ENCODE measurements at places on chromosomes 5 and 9. TPM values are rescaled to one million over a fixed set of nuclear protein-coding genes. Genes with fewer than 3 reads are reported as not detected.

- no peak for DNase-seq
These were observed 32.7 kb downstream of the ZFAND5 start for GRCh38 chr9:72332351-72332750.

DNA sequence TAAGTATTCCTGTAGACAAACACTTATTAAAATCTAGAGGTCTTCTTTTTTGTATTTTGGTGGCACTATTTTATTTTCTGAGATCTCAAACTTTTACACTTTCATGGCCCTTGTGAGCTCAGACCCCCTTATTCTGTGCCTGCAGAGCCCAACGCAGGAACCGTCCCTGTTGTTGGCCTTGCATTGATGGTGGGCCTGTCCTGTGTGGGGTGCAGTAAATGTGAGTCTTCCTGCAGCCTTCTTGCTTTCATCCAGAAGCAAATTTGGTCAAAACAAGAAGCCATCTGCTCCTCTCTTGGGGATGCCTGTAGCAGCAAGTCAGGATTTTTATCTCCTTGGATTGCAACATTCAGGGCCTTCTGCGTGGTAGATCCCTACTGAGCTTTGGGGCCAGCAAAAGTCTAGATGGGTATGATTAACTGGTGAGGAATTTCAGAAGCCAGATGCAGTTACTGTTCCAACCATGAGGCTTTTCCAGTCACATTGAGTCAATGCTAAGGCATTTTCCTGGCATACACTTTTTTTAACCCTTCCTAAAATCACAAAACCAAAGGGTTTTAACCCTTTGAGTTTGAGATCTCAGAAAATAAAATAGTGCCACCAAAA is 31.7 kb downstream of the BASP1 start:
- no peak for DNase-seq

DNA sequence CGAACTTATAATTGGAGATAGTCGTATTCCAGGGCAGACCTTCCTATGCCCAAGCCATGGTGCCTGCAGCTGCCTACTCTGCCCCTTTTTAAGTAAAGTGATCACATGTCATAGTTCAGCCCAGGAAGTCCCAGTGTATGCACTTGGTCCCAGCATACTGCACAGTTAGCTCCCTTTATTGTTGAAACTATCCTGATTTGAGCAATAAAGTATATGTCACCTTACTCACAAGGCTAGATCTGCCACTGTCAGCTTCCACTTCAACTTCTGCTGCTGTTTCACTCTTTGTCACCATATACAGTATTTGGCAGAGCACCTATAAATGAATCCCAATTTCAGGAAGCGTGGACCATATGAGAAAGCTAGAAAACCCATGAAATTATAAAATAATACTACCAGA is 103.8 kb upstream of the PTGER4 start:
- DNase-seq = no peak

DNA sequence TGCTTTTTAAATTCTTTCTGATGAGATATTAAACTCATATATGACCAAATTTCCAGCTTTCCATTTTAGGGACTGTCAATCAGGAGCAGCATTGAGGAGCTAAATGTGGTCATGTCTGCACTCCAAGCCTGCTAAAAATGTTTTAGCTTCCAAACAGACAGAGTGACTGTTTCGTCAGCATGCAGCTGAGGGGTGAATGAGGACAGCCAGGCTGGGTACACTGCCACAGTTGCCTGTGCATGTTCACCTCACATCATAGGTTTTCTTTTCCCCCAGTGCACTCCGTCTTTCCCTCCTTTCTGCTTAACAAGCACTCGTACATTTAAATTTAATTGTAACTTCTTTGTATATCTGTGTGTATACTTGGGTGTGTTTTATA is 138.1 kb downstream of the ARRDC3 start:
- no peak for DNase-seq

POU5F2 gene
- 6.2 TPM for total RNA-seq

DNA sequence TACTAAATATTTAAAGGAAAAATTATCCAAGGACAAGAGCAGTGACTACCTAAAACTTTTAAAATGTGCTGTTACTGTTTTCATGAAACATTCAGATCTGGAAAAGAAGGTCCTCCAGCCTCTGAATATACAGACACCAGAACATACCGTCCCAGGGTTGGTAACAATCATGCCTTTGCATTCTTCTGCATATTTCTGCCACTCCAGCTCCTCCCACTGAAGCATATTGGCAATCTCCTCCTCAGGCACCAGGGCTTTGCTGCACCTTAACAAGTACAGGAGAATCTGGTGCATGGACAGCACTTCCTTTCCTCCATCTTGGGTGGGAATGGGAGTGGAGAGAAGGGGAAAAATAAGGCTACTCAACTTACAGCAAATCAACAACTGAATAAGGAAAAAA is 60.0 kb downstream of the DROSHA start:
- DNase-seq = no peak

MCTP1 gene
- 22.1 TPM for total RNA-seq

GRCh38 chr5:114223866-114224265 is 138.0 kb upstream of the KCNN2 start:
- DNase-seq = no peak

DNA sequence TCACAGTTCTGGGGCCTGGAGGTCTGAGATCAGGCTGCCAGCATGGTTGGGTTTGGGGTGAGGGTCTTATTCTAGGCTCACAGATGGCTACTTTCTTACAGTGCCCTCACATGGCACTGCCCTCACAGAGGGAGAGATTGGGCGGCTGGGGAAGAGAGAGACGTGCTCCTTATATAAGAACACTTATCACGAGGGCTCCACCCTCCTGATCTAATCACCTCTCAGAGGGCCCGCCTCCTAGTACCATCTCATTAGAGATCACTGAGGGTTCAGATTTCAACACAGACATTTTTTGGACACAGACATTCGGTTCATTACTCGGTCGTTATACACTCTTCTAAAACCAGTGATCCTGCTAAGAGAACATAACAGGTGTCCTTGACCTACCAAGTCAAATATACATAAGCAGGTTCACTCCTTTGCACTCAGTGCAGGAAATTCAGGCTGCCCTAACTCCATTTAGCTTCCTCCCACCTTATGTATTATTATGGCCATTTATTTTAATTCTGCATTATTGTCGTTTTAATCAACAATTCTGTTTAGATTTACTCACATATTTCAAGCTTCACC is 121.7 kb downstream of the ICE1 start:
- DNase-seq = no peak

- DNase-seq = no peak
These were observed 1005.0 kb upstream of the CDH10 start for GRCh38 chr5:25649628-25650265.

GRCh38 chr5:103942587-103943186 is 380.1 kb upstream of the NUDT12 start:
- no peak for DNase-seq

UQCRQ gene
- total RNA-seq = 49.5 TPM

GRCh38 chr5:40882291-40882690 is 27.0 kb upstream of the C7 start:
- DNase-seq = no peak

DNA sequence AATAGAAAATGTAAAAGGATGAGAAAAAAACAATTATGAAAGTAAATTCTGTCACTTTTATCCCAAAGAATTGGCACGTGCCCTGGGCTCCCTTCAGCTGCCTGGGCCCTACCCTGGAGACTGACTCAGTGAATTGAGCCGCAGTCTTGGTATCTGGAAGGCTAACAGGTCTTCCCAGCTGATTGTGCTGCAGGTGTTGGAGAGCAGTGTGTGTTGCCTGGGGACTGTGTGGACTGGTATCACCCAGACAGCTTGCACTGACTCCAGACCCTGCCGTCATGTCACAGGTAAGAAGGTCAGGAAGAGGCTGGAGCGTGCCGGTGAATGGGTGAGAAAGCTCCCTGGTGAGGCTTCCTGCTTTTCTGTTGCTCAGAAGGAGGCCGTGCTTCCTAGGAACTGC is 83.3 kb downstream of the AOPEP start:
- DNase-seq = no peak

GRCh38 chr9:124220946-124221451 is 36.8 kb upstream of the NEK6 start:
- no peak for DNase-seq

ADAMTS2 gene
- total RNA-seq = 34.4 TPM

- DNase-seq = no peak
These were observed 3.2 kb upstream of the MIGA2 start for GRCh38 chr9:129033216-129033615.

GRCh38 chr9:121454972-121455371 is 44.7 kb downstream of the GGTA1 start:
- DNase-seq = no peak

GRCh38 chr9:33136721-33137670 is 30.1 kb downstream of the B4GALT1 start:
- no peak for DNase-seq

- no peak for DNase-seq
These were observed 10.9 kb downstream of the PTPN3 start for GRCh38 chr9:109487247-109487646.

PRRT1B gene
- not detected for total RNA-seq

DND1 gene
- 0.54 TPM for total RNA-seq

DNA sequence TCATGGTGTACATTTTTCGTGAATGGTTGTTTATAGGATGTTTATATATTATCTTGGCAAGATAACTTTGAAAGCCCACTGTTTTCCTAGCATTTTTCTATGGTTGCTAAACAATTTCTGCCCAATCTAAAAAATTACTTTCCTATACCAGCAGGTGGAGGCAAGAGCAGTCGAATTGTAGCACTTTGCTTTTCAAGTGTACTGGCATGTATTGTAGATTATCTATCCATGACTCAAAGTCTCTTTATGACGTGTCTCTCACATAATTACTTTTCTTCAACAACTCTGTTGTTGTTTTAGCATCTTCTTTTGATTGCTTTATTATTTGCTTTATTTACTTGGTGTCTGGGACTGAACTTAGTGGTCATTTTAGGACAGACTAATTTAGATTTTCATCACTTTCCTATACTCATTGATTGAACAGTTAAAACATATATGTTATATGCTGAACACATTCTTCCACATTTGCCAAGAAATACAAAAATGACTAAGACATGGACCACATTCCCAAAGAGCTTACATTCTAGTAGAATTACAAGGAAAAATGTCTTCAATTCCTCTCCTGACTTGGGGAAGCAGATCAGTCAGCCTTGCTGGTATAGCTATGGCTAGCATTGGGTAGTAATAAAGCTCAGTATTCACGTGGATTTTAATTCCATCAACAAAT is 20.7 kb downstream of the NLN start:
- no peak for DNase-seq

C1QTNF2 gene
- 13.8 TPM for total RNA-seq

DNA sequence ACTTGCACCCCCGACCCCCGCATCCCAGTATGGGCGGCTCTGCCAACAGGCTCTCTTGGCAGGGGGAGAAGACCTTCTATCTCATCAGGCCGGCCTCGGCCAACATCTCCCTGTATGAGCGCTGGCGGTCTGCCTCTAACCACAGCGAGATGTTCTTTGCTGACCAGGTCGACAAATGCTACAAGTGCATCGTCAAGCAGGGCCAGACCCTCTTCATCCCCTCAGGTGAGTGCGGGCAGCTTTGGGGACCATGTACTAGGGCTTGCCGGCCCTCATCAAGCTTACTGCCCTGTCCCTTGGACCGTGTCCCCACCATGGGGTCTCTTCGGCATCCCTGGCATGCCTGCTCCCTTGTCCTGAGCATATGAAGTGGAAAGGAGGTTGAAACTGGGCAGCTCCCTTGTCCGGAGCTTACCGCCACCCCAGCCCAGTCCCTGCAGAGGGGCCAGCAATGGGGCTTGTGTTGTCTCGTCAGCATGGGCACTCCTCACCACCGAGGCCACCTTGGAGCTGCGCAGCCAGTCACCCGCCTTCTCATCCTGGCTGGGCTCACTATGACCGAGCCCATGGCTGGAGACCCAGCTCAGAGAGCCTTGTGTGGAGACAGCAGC is 78.1 kb downstream of the PHF2 start:
- DNase-seq = no peak

DNA sequence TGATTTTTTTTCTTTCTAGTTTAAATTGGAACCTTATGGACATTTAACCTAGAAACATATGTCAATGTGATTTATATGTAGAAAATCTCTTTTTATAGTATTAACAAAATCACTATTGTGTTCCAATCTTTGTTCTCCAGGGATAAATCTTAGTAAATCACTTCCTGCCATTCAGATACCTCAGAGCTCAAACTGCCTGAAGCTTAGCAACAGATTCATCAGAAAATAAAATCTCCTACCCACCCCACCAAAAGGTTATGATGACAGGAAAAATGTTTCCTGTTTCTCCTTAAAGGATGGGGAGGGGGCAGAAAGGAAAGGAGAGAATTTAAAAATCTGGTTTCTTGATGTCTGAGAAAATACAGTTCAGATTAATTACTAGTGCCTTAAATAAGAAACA is 105.0 kb upstream of the TUT7 start:
- no peak for DNase-seq

LMX1B gene
- not detected for total RNA-seq

PPP3R2 gene
- total RNA-seq = not detected

DNA sequence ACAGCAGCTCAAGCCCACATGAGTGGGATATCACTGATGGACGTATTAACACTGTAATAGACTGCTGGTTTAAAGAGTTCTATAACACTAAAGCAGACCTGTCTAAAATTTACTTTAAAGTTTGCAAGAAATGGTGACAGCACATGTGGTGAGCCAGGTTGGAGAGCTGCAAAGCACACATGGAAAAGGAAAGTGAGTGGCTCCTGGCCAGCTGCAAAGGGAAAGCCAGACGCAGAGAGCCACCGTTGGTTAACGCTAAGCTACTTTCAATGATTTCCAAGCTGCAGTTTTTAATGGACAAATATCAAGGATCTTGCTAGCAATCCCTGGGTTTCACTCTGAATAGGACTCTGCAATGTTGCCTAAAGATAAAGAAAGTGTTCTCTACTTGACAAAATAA is 89.9 kb downstream of the CTNND2 start:
- no peak for DNase-seq

CAMK2A gene
- total RNA-seq = 0.35 TPM

PCDHA4 gene
- 0.81 TPM for total RNA-seq

DNA sequence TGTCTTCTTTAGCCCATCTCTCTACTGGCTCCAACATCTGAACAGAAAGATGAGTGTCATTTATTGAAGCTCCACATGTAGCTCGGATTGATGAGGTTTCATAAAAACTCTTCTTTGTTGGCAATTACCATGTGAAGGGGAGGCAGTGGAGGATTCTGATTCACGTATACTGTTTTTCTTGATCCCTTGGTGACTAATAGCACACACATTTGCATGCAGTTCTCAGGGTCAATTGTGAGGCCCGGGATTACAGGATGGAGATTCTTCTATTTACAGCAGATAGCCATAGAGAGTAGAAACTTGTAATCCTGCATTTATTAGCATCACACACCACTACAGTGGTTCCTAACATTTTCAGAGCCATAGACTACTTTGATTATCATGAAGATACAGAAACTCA is 133.2 kb upstream of the MARCHF11 start:
- no peak for DNase-seq

DNA sequence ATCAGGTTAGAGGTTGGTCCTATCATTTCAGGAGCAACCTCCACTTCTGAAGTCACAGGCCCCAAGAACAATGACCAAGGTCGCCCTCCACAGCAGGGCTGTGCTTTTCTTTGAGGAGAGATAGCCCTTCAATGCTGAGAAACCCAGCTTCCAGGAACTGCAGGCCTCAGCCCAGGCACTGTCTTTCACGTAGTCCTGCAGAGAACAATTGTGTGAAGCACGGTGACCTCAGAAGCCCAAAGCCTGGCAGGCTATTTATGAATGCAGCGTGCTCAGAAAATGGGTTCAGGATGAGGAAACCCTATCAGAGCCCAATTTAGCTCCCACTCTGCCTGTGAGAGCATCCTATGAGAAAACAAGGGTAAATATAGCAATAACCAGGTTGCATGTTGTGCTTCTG is 388.3 kb downstream of the PLK2 start:
- DNase-seq = no peak

MYORG gene
- 12.1 TPM for total RNA-seq

GRCh38 chr5:141965071-141965470 is 3.8 kb upstream of the RNF14 start:
- DNase-seq = no peak

GRCh38 chr9:22114956-22115355 is 105.9 kb upstream of the CDKN2B start:
- DNase-seq = no peak

All from thoracic aorta (tissue), 2 donors.